Naive thymus-derived CD4-positive, alpha-beta T cell (primary cell): ENCODE measurements at places on chromosomes 5 and 9. TPM values are rescaled to one million over a fixed set of nuclear protein-coding genes. Genes with fewer than 3 reads are reported as not detected.
A peak's percentile ranks its signal among the peaks of the same experiment; 100 is the strongest.

DNA sequence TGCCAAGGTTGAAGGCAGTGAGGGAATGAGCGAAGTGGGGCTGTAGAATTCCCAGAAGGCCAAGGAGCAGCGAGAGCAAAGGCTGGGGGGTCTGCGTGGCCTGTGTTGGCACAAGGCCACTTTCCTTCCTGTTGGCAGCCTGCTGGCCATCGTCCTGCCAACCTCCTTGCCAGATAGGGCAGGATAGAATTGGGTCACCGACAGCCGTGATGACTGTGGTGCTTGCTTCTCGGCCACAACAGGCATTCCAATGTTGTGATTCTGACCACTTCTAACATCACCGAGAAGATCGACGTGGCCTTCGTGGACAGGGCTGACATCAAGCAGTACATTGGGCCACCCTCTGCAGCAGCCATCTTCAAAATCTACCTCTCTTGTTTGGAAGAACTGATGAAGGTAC is 18.9 kb downstream of the TRIP13 start:
- no peaks in the 10 kb centered on the region for H3K4me1 ChIP-seq
- no peaks in the 10 kb centered on the region for H3K36me3 ChIP-seq
- no peak overlapping the region for H3K4me3 ChIP-seq
- no peaks in the 10 kb centered on the region for H3K27me3 ChIP-seq
- no peak overlapping the region for H3K27ac ChIP-seq
- no peak for DNase-seq

GRCh38 chr5:36414869-36415282 is 113.2 kb upstream of the RANBP3L start:
- no peaks in the 10 kb centered on the region for H3K4me1 ChIP-seq
- H3K27ac ChIP-seq, result no peak overlapping the region
- H3K27me3 ChIP-seq, result no peaks in the 10 kb centered on the region
- DNase-seq, result no peak
- no peaks in the 10 kb centered on the region for H3K36me3 ChIP-seq
- no peak overlapping the region for H3K4me3 ChIP-seq

- no peak overlapping the region for H3K4me3 ChIP-seq
- no peaks in the 10 kb centered on the region for H3K27me3 ChIP-seq
- no peak for DNase-seq
Observed at GRCh38 chr5:44001236-44001635, 388.0 kb downstream of the FGF10 start.

DNA sequence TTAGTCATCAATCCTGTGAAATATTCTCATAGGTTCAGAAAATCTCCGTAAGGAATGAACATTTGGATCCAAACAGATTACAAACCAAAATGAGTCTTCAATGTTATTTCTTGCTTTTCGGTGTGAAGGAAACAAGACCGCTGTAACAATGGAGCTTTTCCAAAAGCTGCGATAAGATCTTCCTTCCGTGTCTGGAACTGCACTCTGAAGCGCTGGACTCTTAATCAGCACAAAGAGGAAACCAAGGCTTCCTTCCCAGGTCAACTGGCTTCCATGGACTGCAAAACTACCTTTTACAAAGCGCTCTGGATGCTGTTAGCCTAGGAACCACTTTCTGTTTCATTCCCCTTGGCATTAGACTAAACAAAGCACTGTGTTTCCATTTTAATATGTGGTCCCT is 137.9 kb upstream of the BASP1 start:
- no peak for DNase-seq
- no peaks in the 10 kb centered on the region for H3K4me1 ChIP-seq
- no peak overlapping the region for H3K27ac ChIP-seq
- H3K4me3 ChIP-seq, result no peak overlapping the region
- H3K36me3 ChIP-seq, result no peaks in the 10 kb centered on the region
- H3K27me3 ChIP-seq, result no peaks in the 10 kb centered on the region

DNA sequence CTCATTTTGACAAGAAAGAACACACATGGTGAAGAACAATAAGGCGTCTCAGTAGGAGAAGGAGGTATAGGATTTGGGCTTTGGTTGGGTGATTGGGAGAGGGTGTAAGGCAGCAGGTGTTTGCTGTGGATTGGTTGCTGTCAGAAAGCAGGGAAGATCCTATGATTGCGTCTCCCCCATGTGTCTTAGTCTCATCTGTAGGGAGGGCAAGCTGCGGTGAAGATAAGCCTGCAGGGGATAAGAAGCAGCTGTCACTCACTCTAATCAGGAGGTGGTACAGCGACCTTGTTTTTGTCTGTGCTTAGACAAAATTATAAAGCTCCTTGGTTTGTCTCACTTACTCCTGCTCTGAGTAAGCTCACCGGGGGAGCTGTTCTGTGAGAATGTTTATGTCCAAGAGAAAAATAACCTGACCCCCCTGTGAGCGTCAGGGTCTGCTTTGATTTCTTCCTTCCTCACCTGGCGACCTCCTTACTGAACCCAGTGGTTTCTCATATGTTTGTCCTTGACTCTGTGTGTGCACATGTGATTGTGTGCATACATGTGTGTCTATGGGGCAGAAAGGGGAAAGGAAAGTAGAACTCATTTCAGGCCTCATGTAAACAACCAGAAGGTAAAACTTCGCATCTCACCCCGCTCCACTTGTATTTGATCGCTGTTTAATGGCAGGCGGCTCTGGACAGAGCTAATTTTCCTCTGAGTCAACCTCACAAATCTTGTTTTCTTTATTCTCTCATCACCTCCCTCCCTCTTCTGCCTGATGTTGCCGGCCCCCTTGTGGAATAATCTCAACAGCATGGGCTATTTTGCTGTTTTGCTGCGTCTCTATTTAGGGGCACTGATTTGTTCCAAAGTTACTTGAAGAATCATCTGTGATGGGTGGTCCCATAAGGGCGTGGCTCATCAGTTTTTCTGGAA is 105.6 kb downstream of the TENT4A start:
- no peaks in the 10 kb centered on the region for H3K27me3 ChIP-seq
- no peak for DNase-seq
- no peaks in the 10 kb centered on the region for H3K36me3 ChIP-seq
- no peak overlapping the region for H3K27ac ChIP-seq

DNA sequence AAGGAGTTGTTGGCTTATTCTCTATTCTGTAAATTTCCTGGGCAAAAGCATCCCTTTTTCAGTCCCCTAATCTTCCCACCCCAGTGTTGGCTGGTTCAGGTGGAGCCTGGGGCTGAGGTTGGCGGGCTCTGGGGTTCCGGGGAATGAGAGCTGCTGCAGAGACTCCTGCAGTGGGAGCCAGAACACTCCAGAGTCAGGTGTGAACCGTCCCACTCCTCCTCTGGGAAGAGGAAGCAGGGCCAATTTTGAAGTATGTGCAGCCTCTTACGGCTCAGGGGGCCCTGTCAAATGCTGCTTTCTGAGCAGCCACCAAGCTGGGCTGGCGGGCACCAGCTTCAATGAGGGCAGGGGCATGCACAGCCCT is 42.8 kb downstream of the JADE2 start:
- DNase-seq, result no peak
- no peaks in the 10 kb centered on the region for H3K4me1 ChIP-seq
- no peak overlapping the region for H3K27ac ChIP-seq
- H3K4me3 ChIP-seq, result no peak overlapping the region
- H3K36me3 ChIP-seq, result peaks cover 50% of the 10 kb centered on the region
- H3K27me3 ChIP-seq, result no peaks in the 10 kb centered on the region

- no peaks in the 10 kb centered on the region for H3K36me3 ChIP-seq
- no peak for DNase-seq
- no peak overlapping the region for H3K4me3 ChIP-seq
Observed at GRCh38 chr5:150309101-150309885, 6.6 kb upstream of the ARSI start.

DNA sequence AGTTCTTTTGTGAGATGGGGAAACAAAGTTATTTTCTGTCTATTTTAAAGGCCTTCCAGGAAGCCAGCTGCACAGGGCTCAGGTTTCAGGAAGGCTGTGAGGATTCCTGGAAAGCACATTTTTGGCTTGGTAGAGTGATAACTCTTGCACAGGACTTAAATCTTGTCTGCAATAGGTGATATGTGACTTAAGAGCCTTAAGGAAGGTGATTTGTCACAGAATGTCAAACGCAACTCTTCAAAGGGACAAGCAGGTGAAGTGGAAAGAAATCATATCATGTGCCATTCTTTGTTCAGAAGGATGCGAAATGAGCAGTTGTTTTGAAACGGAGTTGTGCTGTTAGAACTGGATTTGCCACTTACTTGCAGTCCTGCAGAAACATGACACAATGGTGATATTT is 459.3 kb downstream of the MAT2B start:
- no peaks in the 10 kb centered on the region for H3K36me3 ChIP-seq
- no peaks in the 10 kb centered on the region for H3K27me3 ChIP-seq
- H3K4me3 ChIP-seq, result no peak overlapping the region
- H3K27ac ChIP-seq, result no peak overlapping the region

GRCh38 chr5:117494188-117494587 is 919.6 kb upstream of the SEMA6A start:
- H3K27me3 ChIP-seq, result no peaks in the 10 kb centered on the region
- H3K4me1 ChIP-seq, result no peaks in the 10 kb centered on the region
- no peaks in the 10 kb centered on the region for H3K36me3 ChIP-seq

GRCh38 chr9:109590966-109591365 is 92.9 kb upstream of the PTPN3 start:
- no peak overlapping the region for H3K4me3 ChIP-seq
- H3K4me1 ChIP-seq, result no peaks in the 10 kb centered on the region
- H3K27me3 ChIP-seq, result no peaks in the 10 kb centered on the region
- DNase-seq, result no peak
- no peaks in the 10 kb centered on the region for H3K36me3 ChIP-seq

- no peak overlapping the region for H3K4me3 ChIP-seq
- H3K4me1 ChIP-seq, result no peaks in the 10 kb centered on the region
- H3K27me3 ChIP-seq, result no peaks in the 10 kb centered on the region
- no peak for DNase-seq
Observed at GRCh38 chr5:122612901-122613300, 162.0 kb upstream of the SNX2 start.

- peaks cover 18% of the 10 kb centered on the region for H3K4me1 ChIP-seq
- no peak overlapping the region for H3K27ac ChIP-seq
- H3K36me3 ChIP-seq, result peaks cover 23% of the 10 kb centered on the region
- no peak for DNase-seq
Observed at GRCh38 chr9:136239135-136239982, 6.3 kb downstream of the QSOX2 start.

DNA sequence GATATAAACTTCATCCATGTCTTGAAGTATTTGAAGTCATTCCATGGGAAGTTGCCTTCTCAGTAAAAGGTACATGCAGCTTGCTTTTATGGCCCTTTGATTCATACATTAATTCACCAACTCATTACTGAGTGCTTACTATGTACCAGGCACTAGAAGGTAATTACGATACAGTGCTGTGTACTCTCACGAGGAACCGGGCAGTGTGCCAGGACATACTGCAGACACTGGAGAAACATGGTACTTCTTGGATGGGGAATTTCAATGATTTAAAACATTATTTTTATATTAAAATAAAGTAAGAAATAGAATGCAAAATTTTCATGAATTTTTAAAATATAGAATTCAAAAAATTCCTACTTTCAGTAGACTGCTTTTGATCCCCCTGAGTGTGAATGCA is 71.4 kb upstream of the WDR41 start:
- no peak overlapping the region for H3K27ac ChIP-seq
- H3K4me3 ChIP-seq, result no peak overlapping the region
- H3K27me3 ChIP-seq, result no peaks in the 10 kb centered on the region

- peak; percentile 11 for DNase-seq
- H3K4me1 ChIP-seq, result no peaks in the 10 kb centered on the region
- H3K27ac ChIP-seq, result no peak overlapping the region
- H3K4me3 ChIP-seq, result no peak overlapping the region
- H3K27me3 ChIP-seq, result no peaks in the 10 kb centered on the region
Observed at GRCh38 chr5:60677850-60678664, 21.9 kb downstream of the DEPDC1B start.

DNA sequence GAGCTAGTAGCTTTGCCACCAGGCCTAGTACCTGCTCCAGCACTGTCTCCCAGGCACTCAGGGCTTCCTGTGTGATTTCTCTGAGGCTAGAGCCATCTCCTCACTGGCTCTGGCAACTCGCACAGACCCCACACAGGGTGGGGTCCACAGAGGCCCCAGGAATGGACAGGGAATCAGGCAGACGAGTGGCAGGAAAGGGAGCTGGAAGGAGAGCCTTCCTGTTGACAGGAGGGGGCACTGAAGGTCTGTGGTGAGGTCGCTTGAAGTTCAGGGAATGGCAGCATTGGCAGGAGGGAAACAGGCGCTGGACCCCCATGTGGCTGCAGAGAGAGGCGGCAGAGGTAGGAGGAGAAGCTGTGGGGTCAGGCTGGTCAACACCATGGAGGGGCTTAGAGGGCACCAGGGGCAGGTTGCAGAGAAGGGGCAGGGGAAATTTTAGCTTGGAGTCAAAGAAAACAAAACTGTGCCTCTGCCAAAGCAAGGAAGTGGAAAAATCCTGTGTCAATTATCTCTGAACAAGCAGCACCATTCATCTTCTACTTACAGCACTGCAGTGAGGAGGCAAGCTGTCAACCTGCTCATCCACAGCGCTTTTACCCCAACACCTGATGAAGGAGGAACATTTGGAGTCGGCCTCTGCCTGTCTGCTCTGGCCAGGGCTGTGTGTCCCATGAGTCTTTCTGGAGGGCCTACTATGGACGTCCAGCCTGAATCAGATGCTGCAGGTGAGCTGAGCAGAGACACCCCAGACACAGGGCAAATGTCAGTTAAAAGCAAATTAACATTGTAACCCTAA is 270.2 kb downstream of the FSTL4 start:
- no peak overlapping the region for H3K27ac ChIP-seq
- H3K4me3 ChIP-seq, result no peak overlapping the region
- H3K36me3 ChIP-seq, result no peaks in the 10 kb centered on the region

DNA sequence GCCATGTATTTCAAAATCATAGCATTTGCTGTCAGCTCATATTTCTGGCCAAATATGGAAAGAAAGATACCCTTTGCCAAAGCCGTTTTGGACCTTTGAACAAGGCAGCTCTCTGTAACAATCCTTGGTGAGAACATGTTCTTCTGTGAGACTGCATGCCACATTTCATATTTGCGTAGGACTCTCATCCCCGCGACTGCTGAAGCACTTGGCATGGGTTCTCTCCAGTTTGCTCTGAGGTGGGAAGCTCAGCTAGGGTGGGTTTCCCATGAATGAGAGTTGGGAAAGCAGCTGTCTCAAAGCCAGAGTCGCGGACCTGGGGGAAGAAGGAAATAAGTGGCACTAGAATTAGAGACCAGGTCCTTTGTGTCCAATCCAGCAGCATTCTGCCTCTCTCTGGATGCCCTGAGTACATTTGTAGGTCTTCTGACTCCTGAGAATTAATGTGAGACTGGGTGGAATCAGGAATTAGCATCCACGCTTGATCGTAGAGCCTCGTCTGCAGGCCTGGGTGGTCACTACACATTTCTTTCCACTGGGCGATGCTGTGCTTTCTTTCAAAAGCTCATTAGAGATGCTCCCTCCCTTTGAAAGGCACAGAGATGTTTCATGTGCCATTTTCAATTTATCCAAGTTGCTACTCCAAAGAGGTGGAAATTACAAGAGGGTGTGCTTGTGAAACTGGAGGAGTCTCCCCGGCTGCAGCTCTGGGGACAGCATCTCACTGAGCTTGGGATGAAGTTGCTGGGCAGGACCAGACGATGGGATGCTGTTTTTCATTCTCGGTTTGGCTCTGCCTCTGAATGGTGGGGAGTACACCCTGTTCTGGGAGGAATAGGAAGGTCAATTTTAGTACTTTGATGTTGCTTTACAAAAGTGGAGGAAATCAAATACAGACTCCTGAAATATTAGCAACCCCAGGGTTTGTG is 197.2 kb downstream of the GADD45G start:
- H3K27me3 ChIP-seq, result no peaks in the 10 kb centered on the region
- H3K4me1 ChIP-seq, result no peaks in the 10 kb centered on the region
- no peak overlapping the region for H3K27ac ChIP-seq
- DNase-seq, result no peak
- H3K4me3 ChIP-seq, result no peak overlapping the region

ZBTB34 gene
- polyA plus RNA-seq, result 0.73 TPM

C9orf50 gene
- not detected for polyA plus RNA-seq

PIP5K1B gene
- 0.08 TPM for polyA plus RNA-seq

SPINK4 gene
- polyA plus RNA-seq, result not detected

FRMD3 gene
- polyA plus RNA-seq, result 1.1 TPM

CTSL gene
- polyA plus RNA-seq, result 58.8 TPM
